ENCODE measurements at places on chromosomes 12 and 14.

- no peak for DNase-seq
Measured at GRCh38 chr12:110689281-110690126, 589 bp upstream of the HVCN1 start.

DNA sequence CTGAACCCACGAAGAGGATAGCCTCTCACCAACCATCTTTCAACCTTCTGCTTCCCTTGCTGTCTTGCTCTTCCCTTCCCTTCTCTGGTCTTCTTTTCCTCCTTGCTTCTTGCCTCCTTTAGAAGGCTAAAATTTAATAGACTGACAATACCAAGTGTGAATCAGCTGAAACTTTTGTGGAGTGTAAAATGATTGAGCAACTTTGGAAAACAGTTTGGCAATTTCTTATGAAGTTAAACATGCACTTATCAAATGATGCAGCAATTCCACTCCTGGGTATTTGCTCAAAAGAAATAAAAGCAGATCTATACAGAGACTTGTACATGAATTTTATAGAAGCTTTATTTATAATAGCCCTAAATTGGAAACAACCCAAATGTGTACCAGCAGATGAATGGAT, 3.3 kb upstream of the KRT86 start:
- no peak for DNase-seq

- DNase-seq, result no peak
Measured at GRCh38 chr14:37590428-37591139, 4.5 kb downstream of the FOXA1 start.

DNA sequence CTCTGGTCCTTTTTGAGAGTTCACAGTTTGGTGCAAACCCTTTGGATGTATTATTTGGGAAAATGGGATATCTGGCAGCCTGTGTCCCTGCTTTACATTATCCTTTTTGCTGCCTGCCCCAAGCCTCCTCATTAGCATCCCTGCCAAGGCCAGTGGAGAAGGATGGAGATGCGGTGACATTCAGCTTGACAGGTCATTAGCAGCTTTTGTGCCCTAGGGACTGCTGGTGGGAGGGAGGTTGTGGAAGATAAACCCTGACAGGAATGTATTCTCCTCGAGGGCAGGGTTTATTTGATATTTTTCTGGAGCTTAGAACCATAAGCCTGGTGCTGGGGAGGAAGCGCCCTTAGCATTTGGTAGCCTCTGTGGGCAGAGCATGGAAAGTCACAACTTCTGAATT, 49.3 kb downstream of the PTPN11 start:
- DNase-seq, result no peak

DNA sequence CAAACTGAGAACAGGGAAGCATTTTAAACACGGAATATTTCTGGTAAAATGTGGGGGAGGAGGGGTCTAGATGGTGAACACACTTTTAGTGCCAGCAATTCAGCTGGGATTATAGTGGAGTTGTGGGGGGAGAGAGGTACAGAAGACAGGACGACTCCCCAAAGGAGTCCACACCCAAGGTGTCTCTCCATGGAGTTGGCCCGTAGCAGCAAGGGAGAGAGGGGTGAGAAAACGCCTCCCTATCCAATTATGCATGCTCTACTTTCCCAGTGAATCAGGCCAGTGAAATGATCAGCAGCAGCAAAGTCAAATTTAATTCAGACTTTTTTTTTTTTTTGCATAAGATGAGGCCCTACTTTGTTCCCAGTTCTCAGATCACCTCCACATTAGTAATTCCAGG, 38.6 kb downstream of the BTG1 start:
- DNase-seq, result no peak

DNA sequence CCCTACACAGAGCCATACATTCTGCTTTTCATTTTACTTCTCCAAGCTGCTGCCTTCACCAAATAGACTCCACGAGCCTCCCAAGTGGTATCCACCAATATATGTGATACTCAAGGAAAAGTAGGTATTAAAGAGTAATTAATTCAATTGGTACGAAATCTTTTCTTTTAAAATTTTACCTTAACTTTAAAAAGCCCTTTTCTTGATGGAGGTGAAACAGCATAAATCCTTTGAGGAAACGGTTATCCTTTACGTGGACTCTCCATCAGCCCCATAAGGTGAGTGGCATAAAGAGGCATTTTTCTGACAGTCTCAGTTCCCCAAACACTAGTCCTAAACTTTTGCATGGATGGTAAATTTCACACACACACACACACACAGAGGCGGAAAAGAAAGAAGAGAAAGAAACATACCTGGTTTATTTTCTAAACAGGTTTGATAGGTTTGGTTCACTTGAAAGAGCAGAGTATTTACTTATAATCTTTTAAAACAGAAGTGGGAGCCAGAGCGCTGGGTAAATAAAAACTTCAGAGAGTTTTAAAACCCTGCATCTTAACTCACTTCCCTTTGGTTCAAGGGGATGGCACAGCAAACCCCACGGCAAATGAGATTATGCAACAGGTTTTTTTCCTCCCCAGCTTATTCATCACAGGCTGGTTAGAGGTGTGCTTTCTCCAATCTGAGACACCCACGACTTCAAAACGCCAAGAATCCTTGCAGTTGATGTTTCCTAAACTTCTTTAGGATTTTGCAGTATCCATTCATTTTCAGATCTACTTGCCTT, 1.9 kb downstream of the DUSP16 start:
- DNase-seq, result peak; percentile 53

- no peak for DNase-seq
Measured at GRCh38 chr12:69015831-69016230, 82.9 kb upstream of the CPM start.

GRCh38 chr12:91769736-91770135, 375.9 kb downstream of the BTG1 start:
- DNase-seq, result no peak

DNA sequence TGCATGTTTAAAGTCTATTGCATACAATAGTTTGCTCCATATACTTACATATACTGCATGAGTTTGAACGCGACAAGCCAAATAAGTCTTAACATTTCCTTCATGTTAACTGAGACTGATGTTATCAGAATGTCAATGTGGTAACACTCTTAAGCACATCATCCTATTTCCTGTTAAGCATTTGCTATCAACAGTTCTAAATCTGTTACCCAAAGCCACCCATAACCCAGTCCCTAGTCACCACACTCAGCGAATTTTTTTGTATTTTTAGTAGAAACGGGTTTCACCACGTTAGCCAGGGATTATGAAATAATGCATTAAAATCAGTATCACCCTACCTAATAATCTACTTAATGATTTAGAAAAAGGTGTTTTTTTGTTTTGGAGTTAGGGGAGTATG, 39.4 kb downstream of the HNRNPC start:
- no peak for DNase-seq

DNA sequence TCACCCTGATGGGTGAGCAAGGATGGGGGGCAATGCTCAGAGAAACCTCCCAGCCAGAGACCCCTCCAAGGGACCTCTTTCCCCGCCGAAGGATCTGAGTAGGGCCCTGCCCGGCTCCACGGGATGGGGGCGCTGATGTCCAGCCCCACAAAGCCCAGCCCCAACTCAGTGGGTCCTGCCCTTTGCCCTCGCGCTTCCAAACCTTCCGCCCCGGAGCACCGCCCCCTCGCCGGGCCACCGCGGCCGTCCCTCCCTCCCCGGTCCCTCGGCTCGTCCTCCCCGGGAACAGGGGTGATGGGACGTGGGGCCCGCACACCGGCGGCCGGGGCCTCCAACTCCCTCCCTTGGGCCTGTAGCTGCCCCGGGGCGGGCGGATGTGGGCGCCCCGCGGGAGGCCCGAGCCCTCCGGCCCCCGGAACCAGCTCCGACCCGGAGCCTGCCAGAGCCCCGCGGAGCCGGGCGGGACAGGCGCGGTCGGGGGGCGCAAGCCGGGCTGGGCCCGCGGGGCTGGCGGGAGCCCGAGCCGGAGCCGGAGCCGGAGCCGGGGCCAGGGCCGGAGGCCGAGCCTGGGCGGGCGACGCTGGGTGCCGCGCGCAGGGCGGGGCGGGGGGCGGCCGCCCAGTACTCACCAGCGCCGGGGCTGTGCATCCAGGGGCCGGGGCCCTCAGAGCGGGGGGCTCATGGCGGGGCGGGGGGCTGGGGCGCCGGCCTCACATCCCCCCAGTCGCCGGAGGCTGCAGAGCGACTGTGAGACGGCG, 386 bp downstream of the HDAC7 start:
- DNase-seq, result peak; percentile 68

DNA sequence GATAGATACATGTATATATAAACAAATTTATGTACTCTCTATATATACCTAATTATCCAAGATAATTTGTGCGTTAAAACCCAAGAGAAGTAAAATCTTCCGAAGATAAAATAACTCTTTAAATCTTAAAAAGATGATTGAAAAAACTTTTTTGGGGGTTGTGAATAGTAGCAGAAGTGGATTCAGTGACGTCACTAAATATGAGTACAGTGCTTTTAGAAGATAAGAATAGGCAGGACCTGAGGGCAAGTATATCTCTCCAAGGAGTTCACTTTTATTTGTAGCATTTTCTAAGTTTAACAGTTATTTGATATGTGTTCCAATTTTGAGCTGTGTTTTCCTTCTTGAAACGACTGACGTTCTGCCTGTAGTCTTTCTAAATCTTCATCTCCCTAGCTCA, 319.8 kb downstream of the PPFIA2 start:
- no peak for DNase-seq

GRCh38 chr12:119528241-119528640, 65.3 kb upstream of the TMEM233 start:
- DNase-seq, result no peak

Measured in MM.1S (cell line).